ENCODE measurements at places on chromosomes 5 and 9.

DNA sequence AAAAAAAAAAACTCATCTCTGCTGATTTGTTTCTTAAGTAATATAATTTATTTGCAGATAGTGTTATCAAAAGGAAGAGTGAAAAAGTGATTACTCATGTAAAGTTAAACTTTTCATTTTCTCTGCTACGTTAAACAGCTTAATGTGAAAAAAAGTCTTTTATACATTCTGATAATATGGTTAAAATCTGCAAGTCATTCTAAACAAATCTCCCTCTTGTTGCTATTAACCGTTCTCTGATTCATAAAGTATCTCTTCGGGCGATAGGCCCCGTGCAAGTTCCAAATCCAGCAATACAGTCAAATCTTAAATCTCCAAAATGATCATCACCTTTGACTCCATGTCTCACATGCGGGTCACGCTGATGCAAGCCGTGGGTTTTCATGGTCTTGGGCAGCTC lies 732.0 kb downstream of the TAF11L14 start:
- DNase-seq, result no peak

DNA sequence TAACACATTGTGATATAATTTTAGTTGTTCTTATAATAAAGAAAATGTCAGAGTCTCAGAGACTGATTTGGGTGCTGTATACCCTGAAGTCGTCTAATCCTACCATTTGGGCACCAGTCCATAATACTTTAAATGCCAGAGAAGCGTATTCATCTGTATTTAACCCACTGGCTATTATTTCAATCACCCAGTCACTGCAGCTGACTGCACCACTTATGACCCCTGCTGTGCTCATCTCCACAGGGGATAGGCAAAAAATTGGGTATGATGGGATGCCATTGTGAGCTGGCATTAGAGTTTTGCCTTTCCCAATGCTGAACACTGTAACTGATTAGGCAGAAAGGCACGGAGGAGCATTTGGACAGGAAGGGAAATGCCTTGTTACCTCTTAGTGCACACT lies 599.7 kb downstream of the CAAP1 start:
- DNase-seq, result no peak

DNA sequence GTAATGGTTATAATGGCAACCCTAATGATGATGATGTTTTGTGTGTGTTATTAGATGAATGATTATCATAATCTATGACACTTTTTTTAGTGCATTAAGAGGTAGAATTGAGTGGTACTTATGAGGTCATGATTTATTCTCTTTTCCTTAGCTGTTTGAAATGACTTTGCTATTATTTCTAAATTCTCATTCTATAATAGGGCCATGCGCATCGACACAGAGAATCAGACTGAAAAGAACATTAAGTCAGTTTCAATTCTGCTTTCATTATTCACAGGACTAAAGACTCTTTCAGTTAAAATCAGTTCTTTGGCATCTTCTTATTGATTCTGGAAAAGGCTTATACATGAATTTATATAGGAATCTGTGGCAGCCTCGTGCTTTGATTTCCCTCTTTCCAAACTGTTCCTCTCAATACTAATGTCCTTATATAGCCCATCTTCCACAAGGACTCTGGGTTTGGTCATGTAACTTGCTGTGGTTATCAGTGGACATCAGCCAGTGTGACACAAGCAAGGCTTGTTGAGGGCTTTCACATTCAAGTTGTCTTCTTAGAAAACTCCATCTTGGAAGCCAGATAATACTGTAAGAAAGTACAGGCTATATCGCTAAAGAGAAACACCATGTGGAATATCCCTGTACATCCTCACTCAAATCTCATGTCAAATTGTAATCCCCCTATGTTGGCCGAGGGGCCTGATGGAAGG lies 140.3 kb upstream of the CHD1 start:
- no peak for DNase-seq

DNA sequence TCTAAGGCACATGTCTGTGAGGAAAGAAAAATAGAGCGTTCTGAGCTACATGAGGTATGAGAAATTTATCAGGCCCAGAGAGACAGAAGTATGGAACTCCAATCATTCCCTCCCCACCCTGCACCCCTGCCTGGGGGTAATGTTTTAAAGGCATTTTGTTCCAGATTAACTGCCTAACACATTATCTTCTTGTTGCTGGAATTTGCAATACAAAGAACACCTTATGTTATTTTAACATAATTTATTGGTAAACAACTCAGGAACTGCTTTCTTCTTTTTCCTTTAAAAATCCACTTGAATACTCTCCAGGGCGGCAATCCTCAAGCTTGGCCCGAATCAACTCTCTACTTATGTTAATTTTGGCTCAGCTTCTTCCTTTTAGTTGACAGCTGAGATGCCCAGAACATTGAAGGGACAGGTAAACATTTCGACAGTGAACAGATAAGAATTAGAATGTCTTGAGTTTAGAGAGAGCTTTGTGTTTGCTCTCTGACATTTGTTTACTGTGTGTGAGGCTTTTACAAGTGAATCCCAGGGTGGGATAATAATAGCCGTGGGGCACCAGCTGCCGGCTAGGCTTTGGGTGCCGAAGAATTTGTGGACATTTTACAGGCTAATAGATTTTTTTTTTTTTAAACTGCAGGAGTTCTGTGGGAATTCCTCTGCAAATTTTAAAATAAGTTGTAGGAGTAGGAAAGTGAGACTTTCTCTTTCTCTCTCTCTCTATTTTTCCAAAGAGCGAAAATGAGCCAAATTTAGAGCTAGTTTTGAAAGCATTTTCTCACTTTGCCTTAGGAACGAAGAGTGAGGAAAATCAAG lies 96.4 kb upstream of the TAF11L2 start:
- no peak for DNase-seq

DNA sequence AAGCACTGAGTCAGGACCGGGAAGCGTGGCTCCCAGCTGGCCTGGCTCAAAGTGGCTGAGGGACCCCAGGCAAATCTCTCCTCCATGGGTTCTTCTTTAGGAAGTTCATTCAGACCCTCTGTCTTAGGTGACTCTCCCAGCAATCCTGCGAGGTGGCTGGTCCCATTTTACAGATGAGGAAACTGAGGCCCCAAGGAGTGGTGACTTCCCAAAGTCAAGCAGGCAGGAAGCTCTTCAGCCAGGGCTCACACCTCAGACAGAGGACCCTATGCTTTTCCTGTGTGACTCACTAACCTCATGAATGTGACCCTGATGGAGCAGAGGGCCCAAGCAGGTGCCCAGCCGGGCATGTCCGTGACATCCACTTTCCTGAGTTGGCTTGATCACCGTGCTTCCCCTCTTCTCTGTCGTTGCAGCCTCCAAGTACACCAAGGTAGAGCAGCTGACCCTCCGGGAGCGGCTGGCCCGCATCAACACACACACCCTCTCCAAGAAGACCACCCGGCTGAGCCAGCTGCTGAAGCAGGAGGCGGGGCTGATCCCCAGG lies 36.5 kb downstream of the ARHGEF37 start:
- no peak for DNase-seq

DNA sequence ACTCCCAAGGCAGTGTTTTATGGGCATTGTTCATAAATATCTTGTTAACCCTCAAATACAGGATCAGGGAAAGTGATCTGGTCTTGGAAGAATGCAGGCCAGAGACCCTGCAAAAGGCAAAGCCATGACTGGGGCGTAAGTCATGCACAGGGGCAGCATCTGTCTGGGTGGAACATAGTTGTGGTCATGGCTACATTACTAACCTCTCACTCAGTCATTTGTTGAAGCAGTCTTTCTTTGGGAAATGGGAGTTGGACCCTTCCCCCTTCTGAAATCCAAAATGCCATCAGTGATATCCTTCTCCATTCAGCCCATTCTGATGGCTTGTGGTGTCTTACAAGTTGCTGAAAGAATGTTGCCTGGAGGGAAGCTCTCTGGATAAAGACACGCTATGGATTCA lies 68.1 kb downstream of the GDNF start:
- no peak for DNase-seq

GRCh38 chr5:67897980-67898379 lies 317.6 kb upstream of the PIK3R1 start:
- no peak for DNase-seq

- DNase-seq, result no peak
Measured at GRCh38 chr5:115458003-115458409, 86.6 kb downstream of the FEM1C start.

- no peak for DNase-seq
Measured at GRCh38 chr9:33231623-33231942, 8.4 kb upstream of the SPINK4 start.

DNA sequence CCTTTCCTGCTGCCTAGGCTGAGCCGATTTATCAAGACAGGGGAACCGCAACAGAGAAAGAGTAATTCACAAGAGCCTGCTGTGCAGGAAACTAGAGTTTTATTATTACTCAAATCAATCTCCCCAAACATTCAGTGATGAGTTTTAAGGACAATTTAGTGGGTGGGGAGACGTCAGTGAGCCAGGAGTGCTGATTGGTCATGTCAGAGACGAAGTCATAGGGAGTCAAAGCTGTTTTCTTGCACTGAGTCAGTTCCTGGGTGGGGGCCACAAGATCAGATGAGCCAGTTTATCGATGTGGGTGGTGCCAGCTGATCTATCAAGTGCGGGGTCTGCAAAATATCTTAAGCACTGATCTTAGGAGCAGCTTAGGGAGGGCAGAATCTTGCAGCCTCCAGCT lies 19.0 kb downstream of the SNX24 start:
- DNase-seq, result no peak

- DNase-seq, result peak; percentile 23
Measured at GRCh38 chr9:136327304-136327974, at the start of gene GPSM1. GPSM1 (plus strand) TSS chr9:136327539; CDS start chr9:136327696, 157 bp downstream.

GRCh38 chr9:5095795-5096194 lies 89.6 kb downstream of the INSL6 start:
- DNase-seq, result no peak

- DNase-seq, result no peak
Measured at GRCh38 chr9:4812858-4813257, 20.1 kb downstream of the RCL1 start.

GRCh38 chr9:106626936-106627335 lies 236.0 kb upstream of the ZNF462 start:
- no peak for DNase-seq

DNA sequence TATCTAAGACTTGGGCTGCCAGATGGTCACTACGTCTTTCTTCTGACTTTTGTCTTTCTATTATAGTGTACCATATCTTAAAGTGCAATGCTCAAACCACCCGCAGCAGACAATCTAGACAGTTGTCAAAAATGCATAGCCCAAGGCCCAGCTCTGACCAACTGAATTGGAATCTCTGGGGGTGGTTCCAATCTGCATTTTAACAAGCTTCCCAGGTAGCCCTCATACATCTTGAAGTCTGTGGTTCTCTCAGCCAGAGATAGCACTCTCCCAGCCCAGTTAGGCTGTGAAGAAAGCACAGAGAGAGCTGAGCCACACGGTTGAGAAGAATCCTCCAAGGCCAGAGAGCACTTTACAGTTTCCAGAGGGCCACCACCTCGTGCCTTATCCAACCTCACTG lies 128.2 kb upstream of the HAND1 start:
- DNase-seq, result no peak

- no peak for DNase-seq
Measured at GRCh38 chr5:178221853-178222252, 10.7 kb downstream of the PHYKPL start.

GRCh38 chr5:140356853-140357725 lies 2.9 kb upstream of the SLC4A9 start:
- no peak for DNase-seq

DNA sequence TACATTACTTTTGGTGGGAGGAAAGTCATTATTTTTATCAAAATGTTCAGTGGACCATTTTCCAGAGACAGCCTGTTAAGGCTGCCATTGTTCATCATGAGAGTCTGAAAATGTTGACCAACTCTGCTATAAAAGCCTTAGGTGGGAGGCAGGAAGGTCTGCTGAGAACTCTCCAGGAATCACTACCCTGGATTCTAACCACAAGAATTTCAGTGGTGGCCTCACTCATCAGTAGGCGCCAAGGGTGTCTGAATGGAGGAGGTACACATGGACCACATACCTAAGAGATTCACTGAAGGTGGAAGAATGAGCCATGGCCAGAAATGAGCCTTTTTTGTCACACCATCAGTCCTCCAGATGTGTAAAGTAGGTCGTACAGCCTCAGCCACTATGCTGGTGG lies 21.0 kb upstream of the TLX3 start:
- no peak for DNase-seq

DNA sequence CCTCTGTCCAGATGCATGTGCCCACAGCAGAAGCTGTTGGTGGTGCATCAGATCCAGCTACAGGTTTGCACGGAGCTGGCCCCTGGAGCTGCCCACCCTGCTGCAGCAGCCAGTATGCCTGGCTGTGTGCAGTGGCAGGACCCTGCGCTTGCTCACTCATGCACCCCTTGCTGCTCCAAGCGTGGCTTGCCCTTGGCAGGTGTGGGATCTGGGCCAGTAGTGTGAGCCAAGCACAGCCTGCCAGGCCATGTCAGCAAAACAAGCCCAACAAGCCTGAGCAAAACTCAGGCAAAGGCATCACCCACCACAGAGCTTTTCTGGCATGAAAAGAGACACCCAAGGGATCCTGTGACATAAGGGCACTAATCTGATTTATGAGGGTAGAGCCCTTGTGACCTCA lies 18.3 kb upstream of the ECPAS start:
- DNase-seq, result no peak

GRCh38 chr9:89518466-89519365 lies 20.8 kb upstream of the SEMA4D start:
- DNase-seq, result no peak

DNA sequence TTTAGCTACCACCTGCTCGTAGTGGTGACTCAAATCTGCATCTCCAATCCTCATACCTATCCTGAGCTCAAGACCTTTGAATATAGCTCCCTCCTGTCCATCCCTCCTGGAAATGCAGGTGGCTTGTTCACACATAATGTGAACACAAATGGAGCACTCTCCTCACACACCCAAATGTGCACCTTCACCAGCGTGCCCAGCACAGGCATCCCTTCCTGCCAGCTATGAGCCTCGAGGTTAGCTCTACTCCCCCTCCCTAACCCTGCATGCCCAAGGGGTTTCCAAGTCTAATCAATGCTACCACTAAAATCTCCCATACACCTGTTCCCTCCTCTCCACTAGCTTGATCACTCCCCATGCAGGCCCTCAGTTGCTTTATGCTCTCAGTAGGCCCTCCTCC lies 2.2 kb upstream of the TGFBI start:
- DNase-seq, result no peak

GRCh38 chr9:93265972-93266371 lies 82.0 kb downstream of the WNK2 start:
- peak; percentile 1 for DNase-seq

GRCh38 chr5:83485842-83486241 lies 14.3 kb downstream of the VCAN start:
- no peak for DNase-seq

- DNase-seq, result no peak
Measured at GRCh38 chr5:120806202-120806601, 342.1 kb downstream of the PRR16 start.

DNA sequence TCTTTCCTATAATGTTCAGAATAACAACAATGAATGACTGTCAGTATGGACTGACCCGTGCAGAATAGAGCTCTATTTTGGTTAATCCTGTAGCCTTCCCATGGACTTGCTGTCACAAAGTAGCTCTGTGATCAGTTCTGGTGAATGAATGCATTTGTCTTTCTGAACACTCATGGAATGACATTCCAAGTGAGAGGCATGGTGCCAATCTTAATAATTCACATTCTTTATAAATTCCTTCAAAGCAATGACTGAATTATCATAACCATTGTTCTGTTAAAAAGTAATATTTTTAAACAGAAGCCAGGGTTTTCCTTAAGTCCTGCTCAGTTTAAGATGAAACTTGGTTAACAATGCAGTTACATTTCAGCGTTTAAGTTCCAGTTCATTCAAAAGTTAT lies 360.5 kb downstream of the ICE1 start:
- no peak for DNase-seq
